CD8-positive, alpha-beta memory T cell (primary cell): ENCODE measurements at places on chromosomes 7 and 10.
A peak's percentile ranks its signal among the peaks of the same experiment; 100 is the strongest.

- no peak for DNase-seq
Observed at GRCh38 chr7:6246251-6246917, 26.0 kb downstream of the CYTH3 start.

GRCh38 chr7:70920876-70921275 is 211.1 kb upstream of the GALNT17 start:
- no peak for DNase-seq

- no peak for DNase-seq
Observed at GRCh38 chr10:26478061-26478460, 39.9 kb downstream of the APBB1IP start.

DNA sequence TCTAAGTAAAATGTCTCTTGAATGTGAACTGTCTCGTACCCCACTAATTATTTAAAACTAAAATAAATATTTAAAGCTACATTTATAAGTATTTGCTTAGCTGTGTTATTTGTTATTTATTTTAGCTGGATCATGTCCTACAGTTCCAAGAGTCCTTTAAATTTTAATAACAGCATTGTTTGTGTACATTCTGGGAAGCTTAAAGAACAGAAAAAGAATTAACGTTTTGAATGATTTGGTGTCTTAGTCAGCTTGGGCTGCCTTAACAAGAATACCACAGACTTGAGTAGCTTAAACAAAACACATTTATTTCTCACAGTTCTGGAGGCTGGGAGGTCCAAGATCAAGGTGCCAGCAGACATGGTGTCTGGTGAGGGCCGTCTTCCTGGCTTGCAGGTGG is 107.4 kb downstream of the ITIH5 start:
- no peak for DNase-seq

DNA sequence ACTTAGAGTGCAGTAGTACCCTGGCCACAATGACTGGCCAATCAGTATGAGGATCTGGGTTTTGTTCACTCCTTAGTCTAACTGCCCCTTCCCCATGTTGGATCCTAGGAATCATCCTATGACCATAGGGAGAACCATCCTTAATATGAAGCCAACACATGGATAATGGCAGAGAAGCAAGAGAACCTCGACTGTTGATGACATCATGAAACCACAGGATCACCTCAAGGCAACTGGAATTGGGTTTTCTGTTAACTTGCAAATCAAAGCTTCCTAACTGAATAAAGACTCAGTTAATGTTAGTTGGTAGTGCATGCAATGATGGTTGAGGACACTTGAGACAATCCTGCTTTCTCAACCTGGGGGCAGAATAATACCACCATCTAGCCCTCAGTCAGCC is 3.3 kb upstream of the PRXL2A start:
- DNase-seq = no peak

DNA sequence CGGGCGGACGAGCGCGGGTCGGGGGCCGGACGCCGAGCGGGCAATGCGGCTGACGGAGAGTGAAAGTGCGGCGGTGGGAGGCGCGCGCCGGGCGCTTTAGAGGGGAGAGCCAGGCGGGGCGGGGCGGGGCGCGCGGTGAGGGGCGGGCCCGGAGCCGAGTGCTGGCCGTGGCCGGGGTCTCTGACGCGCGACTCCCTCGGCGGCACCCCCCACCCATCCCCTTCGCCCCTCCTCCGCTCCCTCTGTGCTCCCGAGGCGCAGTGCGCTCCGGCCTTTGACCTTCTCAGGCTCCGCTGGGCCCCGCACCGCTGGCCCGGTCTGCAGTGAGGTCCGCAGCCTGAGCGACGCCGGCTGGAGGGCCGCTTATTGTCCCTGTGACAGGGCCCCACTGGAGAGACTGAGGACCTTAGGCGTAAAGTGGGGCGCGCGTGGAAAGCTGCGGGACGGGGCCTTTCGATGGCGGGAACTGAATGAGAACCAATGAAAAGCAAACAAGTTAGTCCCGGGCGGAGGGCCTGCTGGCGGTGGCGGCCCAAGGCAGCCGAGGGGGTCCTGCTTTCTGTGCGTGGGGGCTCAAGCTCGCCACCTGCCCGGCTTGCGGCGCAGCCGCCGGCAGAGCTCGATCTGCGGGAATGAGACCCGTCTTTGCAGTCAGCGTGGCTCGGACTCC is at the start of gene CXCL12:
Gene CXCL12, minus strand, starts transcription at position 72 of the 670 bp plus-strand sequence. CDS start 92 bp downstream, outside the sequence.
- DNase-seq = no peak

DNA sequence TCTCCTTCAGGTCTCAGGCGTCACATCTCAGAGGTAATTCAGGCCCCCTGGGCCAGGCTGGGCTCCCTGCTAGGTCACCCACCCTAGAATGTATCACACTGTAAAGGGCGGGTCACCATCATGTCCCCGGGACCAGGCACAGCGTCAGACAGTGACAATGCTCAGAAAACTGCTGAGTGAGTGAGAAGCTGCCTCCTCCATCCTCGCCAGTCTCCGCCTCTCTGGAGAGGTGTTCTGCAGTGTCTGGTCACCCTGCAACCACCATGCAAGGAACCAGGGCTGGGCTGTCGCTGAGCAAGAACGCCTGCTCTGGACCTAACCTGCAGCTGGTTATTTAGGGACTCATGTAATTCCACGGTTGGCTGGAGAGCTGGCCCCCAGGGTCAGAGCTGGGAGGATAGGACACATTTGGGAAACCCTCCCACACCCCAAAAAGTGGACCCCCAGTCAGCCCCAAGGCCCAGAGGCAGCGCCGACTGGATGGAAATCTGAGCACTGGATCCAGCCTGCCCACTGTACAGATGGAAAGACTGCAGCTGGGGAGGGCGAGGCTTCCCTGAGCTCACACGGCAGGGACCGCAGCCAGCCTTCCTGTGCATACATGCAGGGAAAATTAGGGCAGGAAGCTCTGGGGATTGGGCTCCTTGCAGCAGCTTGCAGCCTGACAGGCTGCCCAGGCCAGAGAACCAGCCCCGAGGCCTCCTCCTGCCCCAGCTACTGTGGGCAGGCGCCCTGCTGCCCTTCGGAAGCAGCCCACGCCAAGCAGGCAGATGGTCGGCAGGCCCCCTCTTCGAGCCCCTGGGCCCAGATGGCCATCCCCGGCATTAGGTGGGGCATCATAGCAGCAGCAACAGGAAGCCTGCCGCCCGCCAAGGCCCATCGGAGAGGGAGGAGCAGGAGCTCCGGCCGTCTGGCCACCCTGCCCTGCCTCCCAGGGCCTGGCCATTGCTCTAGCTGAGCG is 105.4 kb upstream of the ZMIZ1 start:
- no peak for DNase-seq

GRCh38 chr10:327889-328852 is 192.9 kb downstream of the ZMYND11 start:
- no peak for DNase-seq

GRCh38 chr7:44402401-44403060 is 77.1 kb upstream of the CAMK2B start:
- no peak for DNase-seq

GRCh38 chr7:23373151-23374004 is 74.2 kb downstream of the MALSU1 start:
- peak; percentile 56 for DNase-seq

DNA sequence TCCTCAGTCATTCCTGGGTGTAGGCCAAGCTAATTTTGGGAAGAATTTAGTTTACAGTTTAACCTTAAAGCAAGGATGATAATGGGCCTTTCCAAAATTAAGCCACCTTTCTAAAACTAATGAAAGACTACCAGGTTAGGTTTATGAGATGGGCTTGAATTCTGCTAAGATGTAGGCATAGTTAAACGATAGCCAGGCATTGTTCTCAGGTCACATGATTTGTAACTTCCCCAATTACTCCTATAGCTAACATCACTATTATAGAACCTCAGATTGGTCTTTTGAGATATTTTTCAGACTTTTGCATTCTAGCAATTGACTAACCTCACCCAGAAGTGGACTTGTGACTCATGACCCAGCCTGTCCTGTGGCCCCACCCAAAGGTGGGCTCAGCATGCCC is 7.0 kb upstream of the NUB1 start:
- no peak for DNase-seq

DNA sequence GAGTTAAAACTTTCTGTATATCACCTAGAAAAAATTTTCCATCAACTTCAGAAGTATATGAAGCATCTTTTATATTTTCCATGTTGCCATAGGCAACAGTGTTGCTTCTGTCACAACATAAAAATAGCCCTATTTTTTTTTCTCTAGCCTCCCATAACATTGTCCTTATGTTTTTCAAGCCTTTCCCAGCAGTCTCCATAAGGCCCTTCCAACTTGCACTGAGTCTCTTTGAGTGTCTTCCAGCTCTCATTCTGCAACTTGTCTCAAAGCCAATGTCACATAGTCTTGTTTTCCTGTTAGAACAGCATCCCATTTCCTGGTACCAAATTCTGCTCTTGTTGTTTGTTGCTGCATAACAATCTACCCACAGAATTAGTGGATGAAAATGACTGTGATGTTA is 1055.5 kb upstream of the GHITM start:
- DNase-seq = no peak

DNA sequence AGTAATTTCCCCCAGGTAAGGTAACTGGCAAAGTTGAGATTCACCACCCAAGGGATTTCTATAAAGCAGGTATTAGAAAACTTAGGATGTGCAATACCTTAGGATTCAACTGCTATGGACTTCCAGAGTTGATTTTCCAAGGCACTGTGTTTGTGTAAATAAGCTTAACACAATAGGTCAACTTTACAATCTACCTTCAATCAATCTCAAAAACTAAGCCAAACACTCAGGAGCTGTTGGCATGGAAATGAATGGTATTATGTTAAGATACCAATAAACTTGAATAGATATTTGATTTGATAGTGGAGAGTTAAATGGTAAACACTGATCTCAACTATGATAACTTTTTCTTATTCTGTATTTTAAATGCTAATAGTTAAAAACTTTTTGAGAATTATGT is 762 bp upstream of the SEMA3E start:
- no peak for DNase-seq

GRCh38 chr7:90192876-90193750 is 18.4 kb upstream of the STEAP2 start:
- DNase-seq = no peak

DNA sequence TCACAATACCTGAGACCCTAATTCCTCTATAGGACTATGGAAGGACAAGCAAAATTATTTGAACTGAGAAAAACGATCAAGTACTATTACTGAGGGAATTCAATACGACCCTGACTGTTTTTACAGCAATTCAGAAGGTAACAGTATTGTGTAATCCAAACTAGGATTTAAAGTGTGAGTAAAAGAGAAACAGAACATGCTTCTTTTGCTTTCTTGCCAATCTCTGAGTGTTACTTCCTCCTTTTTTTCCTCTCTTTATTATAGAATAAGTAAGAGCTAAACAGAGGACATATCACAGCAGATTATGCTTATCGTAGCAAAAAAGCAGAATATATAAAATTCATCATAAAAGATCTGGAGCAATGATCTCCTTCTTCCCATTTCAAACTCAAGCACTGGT is 292.1 kb downstream of the THSD7A start:
- DNase-seq = no peak

- no peak for DNase-seq
Observed at GRCh38 chr10:13092291-13093102, 7.5 kb upstream of the OPTN start.

DNA sequence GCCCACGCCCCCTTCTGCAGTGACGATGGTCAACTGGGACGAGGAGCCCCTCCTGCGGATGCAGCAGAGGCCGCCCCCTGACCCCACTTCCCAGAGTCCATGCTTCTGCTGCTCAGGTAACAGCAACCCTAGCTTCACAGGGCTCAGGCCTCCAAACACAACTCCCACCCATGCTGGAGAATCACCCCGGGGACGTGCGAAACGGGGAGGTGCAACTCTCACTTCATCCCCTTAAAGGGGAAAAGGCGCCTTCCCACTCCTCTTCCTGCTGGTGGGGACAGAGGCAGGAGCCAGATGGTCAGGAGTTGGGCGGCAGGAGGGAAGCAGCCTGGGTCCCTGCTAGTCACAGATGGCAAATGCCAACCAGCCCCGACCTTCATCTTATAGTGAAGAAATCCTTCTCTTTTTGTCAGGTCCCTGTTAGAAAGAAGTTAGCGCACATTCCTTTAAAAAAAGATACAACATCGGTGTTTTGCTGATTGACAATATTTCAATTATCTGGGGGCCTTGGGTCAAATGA is 155.4 kb downstream of the DIP2C start:
- DNase-seq = no peak

- no peak for DNase-seq
Observed at GRCh38 chr7:21743493-21743892, 200.7 kb downstream of the DNAH11 start.

DNA sequence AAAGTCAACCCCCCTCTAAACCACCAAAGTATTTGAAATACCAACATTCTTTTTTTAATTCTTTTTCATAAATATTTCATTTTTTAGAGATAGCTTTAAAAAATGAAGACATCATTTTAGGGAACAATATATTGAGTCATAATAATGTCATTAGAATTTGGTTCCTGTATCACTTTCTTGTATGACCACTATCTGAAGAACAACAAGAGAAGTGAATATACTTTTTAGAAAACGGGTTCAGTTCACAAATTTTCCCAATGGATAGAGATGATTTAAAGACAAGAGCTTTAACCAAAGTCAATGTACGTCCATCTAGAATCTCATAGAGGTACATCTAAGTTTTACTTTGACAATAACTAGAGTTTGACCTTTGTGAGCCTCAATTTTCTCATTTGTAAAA is 48.2 kb downstream of the CUBN start:
- no peak for DNase-seq

- DNase-seq = no peak
Observed at GRCh38 chr7:24685708-24686107, 71.6 kb downstream of the GSDME start.

GRCh38 chr7:48427671-48428070 is 256.4 kb downstream of the ABCA13 start:
- DNase-seq = no peak

DNA sequence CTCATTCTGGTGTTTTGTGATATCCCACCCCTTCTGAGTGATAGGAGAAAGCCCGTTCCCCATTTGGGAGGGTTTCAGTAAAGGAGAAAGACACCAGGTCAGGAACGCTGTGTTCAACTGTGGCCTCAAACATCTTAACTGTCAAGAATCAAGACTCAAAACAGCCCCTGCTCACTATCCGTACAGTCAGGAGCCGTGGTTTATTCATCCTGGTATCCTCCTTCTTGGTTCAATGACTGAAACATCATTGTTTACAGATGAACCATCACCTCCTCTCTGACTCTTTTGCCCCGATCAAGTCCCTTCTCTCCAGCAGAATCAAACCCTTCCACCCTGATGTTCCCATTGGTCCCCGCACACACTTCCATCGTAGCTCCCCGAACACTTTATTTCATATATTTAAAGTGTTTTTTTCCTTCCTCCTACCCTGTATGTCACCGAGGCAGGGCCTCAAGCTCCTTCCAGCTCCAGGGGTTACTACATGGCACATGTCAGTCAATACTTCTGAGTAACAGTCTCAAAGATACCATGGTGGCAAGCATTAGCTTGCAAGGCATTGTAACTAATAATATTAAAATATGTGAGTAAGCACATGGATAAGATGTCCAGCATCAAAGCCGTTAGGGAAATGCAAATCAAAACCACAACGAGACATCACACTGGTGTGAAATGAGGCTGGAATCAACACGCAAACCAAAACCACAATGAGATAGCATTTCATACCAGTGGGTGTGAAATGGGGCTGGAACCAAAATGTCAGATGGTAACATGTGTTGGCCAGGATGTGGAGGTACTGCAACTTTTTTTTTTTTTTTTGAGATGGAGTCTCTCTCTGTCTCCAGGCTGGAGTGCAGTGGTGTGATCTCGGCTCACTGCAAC is 124.7 kb upstream of the C1QL3 start:
- no peak for DNase-seq

- DNase-seq = no peak
Observed at GRCh38 chr7:44315301-44315903, 10.0 kb downstream of the CAMK2B start.
